ENCODE measurements at places on chromosomes 5 and 9.

DNA sequence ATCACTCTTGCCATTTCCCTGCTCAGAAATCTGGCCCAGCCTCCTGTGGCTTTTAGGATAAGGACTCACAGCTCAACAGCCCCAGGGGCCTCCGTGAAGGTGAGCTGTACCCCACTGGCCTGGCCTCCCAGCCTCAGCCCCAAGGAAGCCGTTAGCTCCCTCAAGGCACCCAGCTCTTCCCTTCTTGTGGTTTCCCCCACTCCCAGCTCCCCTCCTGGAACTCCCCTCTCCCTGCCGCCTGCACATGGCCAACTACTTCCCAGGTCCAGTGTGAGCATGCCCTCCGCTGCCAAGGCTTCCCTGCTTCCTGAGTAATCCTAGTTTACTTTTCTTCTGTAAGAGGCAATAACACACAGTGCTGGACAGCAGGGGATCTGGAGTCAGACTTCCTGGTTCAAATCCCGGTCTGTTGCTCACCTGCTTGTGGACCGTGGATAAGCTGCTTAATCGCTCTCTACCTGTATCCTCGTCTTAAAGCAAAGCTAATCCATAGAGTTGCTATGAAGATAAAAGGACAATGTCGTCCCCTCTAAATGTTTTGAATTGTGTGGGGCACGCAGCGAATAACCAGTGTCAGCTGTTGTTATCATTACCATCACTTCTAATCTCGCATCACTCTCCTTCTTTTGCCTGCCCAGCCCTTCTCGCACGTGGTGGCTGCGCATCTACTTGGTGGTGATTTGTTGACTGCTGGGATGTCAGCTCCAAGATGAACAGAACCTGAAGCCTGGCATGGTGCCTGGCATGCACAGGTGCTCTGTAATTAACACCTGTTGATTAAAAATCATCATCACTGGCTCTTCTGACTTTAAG lies 86.6 kb downstream of the C5orf15 start:
- DNase-seq, result no peak

GRCh38 chr9:127358023-127358535 lies 38.9 kb upstream of the SLC2A8 start:
- DNase-seq, result no peak

DNA sequence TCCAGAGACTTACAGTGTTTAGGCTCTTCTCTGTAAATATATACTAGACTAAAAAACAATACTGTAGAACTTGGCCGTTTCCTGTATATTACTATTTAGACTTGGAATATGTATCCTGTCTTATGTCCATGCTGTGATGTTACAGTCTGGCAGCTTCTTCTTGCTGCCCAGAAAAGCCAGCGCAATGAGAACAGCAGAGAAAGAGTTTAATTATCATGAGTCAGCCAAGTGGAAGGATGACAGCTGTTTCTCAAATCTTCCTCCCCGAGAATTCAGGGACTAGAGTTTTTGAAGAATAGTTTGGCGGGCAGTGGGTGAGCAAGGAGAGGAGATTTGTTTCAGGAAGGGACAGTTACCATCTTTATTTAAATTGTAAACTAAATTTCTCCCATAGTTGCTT lies 37.5 kb downstream of the NAA35 start:
- no peak for DNase-seq

- peak; percentile 90 for DNase-seq
These were observed 21.1 kb downstream of the HMGXB3 start for GRCh38 chr5:150021491-150022157.

DNA sequence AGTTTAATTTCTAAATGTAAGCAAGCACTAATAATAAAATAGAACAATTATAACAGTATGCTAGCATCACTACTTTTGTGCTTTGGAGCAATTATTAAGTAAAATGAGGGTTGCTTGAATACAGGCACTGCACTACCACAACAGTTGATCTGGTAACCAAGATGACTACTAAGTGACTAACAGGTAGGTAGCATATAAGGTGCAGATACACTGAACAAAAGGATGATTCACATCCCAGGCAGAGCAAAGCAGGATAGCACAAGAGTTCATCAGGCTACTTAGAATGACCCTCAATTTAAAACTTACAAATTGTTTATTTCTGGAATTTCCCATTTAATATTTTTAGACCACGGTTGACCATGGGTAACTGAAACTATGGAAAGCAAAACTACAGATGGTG lies 48.0 kb upstream of the RGS7BP start:
- DNase-seq, result no peak

GRCh38 chr9:80932181-80932580 lies 757.2 kb downstream of the TLE1 start:
- DNase-seq, result no peak

GRCh38 chr5:10735569-10736276 lies 25.3 kb downstream of the DAP start:
- no peak for DNase-seq

- DNase-seq, result no peak
These were observed 370.0 kb downstream of the ZSWIM6 start for GRCh38 chr5:61701877-61702602.

GRCh38 chr9:37683531-37684371 lies 33.0 kb downstream of the FRMPD1 start:
- no peak for DNase-seq

DNA sequence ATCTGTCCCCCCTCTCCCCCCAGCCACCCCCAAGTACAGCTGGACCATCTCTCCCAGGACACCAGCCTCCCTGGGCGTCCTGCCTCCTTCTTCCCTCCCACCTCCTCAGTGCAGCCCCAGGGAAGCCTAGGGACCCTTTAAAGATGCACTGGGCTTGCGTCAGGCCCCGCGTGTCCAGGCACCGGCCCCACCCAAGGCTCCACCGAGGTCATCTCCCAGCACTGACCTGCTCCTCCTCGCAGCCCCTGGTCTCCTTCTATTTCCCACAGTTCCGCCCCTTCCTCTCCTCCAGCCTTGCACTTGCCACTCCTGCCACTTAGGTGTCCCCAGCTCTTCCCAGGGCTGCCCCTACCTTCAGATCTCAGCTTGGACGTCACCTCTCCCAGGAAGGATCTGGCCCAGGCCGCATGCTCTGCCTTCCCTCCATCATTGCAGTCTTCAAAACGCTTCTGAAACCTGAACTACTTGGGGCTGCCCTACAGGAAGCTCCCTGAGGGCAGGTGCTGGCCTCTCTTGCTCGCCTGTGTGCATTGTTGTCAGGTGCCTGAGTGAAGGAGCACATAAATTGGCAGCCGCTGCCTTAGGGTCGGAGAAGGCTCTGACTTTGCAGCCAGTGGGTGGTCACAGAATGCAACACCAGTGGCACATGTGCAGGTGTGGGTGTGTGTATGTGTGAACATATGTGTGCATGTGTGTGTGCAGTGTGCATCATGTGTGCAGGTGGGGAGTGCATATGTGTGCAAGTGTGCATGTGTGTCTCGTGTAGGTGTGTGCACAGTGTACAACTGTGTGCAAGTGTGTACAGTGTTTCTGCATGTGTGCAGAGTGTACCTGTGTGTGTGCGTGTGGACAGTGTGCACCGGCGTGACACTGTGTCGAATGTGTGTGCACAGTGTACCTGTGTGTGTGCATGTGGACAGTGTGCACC lies 152.9 kb downstream of the C9orf50 start:
- no peak for DNase-seq

- DNase-seq, result no peak
These were observed 566.9 kb downstream of the PDE4D start for GRCh38 chr5:59326596-59326995.

- no peak for DNase-seq
These were observed 168.0 kb downstream of the NXNL2 start for GRCh38 chr9:88702985-88703384.

DNA sequence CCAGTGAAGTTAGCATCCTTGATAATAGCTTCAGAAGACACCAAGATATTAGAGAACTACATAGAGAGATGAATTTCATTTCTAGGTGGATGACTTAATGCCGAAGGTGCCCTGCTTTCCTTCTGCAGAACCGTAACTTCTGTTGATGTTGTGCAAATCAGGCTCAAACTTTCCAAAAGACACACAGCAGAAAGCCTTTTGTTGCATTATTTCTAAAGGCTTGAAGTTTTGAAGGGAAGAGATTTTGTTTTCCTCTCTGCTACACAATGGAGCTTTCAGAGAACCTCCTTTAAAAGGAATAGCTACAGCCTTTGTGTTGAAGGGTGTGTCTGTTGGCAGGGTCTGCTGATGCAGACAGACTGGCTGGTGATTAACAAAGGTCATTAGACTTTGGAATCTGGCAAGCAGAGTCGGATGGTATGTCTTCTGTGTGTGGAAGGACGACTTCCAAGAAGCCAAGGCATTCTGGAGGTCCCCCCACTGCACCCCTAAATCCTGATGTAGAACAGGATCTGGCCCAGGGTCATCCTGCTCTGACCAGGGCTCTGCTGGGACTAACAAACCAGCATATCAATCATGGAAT lies 57.8 kb downstream of the ZNF462 start:
- DNase-seq, result peak; percentile 49

DNA sequence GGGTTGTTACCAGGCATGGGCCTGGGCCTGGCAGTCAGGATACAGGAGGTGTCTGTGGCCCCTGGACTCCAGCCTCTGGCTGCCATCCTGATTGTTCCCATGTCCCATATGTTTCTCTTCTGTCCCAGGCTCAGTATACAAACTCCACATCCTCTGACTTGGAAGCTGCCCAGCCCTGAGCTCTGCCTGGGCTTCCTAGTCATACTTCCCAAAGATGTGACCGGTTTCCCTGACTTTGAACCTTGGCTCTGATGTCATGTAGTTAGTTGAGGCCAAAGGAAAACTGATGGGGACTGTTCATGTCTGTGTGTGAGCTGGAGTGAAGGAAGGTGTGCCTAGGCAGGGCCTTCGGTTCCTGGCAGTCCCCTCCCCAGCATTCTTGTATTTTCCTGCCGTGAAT lies 50.4 kb downstream of the CYSTM1 start:
- no peak for DNase-seq

DNA sequence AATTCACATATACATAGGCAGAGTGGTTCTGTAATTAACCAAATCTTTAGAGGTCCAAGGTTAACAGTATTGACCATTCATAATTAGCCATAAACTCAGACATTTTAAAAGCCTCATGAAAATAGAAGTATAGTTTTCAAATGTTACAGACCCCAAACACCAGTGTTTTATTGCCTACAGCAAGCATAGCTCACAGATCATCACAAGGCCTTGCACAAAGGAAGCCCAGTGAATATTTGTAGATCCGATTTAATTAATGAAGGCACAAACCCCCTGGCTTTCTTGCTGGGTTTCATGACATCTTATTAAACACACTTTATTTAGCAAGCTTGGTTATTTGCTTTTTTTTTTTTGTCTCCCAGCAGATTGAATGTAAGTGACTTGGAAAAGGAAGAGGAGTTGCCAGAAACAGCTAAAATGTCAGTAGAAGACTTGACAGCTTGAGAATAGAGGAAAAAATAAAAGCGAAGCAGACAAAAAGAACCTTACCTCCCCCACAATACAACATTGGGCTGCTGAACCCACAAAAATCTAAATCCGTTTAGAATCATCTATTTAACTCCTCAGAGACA lies 283.9 kb upstream of the TNC start:
- DNase-seq, result no peak

DNA sequence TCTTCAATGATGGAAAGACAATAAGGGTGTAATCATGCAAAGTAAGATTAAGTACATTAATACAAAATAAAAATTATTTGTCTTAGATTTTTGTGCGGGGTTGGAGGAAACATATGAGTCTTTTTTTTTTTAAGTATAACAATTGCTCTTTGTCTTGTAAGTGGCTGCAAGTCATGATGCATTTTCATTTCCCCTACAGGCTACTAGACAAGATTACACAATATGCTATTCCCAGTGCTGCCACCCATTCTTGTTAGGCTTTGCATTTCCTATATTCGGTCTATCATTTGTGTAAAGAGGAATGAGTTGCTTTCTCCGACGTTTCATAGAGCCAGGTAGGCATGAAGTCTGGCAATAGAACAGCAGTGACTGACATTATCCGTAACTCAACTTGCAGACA lies 294.2 kb upstream of the CYLC2 start:
- DNase-seq, result no peak

DNA sequence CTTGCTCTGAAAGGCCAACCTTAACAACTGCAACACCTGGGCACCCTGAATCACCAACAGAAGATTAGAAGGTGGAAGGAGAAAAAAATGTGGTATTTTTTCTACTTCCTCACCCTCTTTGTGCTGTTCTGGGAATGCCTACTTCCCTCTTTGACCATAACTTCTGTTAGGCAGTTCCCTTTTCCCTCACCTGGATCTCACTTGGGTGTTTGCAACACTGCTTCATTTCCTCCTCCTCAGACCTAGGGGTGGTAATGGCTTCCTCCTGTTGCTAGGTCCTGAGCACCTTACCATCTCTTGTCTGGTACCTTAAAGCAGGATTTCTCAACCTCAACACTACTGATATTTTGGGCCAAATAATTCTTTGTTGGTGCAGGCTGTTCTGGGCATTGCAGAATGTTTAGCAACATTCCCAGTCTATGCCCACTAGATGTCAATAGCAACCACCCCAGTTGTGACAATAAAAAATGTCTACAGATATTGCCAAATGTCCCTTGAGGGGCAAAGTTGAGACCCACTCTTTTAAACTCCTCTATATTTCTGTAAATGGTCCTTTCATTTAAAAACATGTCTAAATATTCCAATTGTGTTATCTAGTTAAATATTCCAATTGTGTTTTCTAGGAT lies 300.0 kb upstream of the VLDLR start:
- no peak for DNase-seq

GRCh38 chr9:113250807-113251206 lies 24.6 kb downstream of the CDC26 start:
- DNase-seq, result no peak
